ENCODE measurements at places on chromosomes 3 and 15.

DNA sequence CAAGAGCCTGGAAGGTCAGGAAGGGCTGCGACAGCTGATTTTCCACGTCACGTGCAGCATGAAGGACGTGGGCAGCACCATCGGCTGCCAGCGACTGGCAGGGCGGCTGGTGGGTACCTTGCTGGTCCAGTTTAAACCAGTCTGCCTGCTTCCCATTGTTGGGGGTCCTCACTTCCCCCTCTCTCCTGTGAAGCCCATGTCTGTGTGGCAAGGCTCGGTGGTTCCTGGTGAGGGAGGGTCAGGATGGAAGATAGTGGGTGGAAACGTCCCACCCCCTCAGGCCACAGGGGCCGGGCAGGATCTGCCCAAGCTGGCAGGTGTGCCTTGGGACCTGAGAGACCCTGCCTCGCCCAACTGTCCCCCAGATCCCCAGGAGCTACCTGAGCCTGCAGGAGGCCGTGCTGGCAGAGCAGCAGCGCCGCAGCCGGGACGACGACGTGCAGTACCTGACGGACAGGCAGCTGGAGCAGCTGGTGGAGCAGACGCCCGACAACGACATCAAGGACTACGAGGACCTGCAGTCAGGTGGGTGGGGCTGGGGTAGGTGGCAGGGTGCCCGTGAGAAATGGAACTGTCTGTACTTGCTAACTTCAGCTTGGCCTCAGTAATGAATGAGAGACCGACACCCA is 108.2 kb downstream of the LRRK1 start:
- DNase-seq: no peak

DNA sequence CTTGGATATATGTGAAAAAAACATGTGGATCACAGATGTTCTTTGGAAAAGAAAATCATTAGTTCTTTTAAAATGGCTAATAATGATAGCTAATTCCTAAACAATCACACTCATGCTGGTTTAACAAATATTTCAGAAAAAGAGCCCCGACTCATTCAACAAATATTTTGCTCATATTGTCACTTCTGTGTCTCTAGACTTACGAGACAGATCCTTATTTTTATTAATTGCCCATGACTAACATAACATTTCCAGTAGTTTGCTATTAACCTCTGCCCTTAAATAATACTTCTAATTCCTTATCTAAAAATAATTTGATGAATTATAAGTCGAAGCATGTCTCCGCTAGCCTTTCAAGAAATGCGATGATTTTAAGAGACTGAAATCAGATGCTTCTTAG is 70.4 kb downstream of the SATB1 start:
- DNase-seq: no peak

DNA sequence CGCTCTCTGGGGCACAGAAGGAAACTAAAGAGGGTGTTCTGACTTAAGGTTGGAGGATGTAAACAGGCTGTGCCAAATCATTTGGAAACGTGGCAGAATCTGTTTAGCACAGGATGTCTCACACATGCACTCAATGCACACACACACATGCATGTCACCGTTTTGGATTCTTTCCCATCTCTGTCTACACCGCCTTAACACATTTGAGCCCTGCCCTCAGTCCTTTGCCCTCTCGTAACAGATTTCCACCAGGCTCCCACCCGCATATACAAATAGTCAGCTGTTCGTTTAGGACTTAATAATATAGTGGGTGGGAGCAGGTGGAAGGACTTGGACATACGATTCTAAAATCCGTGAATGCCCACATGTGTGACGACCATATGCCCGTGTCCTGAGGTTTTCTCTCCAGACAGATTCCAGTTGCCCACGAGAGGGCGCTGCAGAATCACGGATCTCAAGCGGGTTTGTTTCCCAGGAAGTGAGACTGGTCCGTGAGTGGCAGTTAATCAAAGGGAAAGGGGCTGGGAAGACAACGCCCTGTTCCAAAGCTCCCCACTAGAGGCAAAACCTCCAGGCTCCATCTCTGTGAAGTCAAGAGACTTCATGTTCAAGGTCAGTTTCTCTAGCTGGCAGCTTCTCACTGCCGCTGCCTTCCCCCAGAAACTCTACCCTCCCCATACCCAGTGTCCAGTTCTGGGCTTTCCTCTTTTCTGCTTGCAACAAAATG is 44.5 kb downstream of the NOX5 start:
- DNase-seq: peak; percentile 35

- DNase-seq: no peak
Measured at GRCh38 chr3:36362973-36363372, 17.3 kb upstream of the STAC start.

- DNase-seq: no peak
Measured at GRCh38 chr15:101183226-101183930, 68.5 kb downstream of the CHSY1 start.

DNA sequence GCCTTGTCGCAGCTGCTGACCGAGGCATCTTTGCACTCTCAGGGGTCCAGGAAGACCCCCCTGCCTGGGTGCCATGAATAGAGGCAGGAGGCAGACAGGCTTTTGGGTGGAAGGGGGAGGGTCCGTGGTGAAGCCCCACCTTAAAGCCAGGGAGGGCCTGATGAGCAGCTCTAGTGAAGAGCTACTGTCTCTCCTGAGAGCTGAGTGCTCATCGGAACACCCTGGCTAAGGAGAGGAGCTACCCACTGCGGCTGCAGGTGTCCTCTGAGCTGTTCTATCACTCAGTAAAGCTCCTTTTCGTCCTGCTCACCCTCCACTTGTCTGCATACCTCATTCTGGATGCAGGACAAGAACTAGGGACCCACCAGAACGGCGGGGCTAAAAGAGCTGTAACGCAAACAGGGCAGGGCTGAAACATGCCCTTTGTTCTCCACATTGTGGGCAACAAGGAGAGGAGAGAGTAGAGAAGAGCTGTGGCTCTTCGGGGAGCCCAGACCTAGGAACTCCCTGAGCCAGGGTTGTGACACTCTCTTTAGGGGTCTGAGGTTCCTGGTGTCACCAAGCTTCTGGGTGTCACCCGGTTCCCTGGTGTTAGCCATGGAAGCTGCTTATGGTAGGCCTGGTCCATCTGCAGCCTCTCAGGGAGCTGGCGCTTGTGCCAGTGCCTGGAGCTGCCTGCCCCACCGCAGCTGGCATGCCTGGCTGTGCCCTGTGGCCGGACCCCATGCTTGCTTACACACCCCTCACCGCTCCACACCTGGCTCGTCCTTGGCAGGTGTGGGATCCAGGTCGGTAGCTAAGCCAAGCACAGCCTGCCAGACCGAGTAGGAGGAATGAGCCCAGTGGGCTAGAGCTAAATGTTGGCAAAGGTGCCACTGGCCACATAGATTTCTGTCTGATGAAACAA is 26.2 kb upstream of the TFG start:
- no peak for DNase-seq
